ENCODE measurements at places on chromosomes 3 and 15.
A peak's percentile ranks its signal among the peaks of the same experiment; 100 is the strongest.

DNA sequence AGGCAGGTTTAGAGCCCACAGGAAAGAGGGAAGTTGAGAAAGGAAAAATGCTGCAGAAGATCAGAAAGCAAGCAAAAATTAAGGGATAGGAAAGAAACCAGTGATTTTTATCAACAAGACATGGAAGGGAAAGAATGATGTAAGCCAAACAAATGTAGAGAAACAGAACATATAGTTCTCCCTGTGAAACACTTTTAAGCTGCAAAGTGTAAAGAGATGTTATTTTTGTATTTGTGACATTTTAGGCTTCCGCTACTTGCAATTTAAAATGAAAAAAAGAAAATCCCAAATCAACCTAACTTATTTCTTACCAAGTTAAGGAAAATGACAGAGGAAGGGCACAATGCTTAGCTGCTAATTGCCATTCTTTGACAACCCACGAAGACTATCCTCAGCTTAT, 111.6 kb downstream of the PDCD6IP start:
- DNase-seq, result no peak

GRCh38 chr3:190172751-190173150, 52.1 kb upstream of the P3H2 start:
- DNase-seq, result no peak

- DNase-seq, result no peak
Measured at GRCh38 chr3:59407425-59407824, 357.6 kb upstream of the CFAP20DC start.

DNA sequence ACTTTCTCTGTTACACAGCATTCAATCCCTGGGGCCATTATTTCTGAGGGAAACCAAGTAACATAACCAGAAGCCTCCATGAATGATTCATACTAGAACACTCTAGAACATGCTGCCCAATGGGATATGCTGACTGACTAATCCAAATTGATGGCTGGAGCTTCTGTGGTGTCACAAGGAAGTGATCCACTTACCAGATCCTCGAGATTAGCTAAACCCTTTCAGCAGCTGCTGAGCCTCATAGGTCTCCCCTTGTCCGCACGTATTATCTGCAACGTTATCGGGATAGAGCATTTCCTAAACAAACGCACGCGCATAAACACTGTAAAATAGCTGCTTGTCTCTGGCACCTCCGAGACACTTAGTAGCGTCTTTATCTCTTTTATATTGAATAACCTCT, 61.2 kb upstream of the PROK2 start:
- DNase-seq, result no peak

DNA sequence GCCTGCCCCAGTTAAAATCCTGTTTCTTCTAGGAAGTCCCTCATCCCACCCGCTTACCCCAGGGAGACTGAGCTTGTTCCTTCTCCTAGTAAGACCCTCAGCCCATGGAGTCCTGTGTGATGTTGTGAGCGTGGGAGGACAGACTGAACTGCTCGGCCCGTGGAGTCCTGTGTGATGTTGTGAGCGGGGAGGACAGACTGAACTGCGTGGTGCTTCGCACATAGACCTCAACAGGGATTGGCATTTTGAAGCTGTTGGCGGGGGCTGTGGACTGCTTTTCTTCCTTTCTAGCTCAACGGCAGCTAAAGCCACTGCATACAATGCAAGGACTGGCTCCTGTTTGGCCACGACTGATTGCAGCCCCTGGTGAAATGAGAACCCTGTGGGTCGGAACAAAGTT, 1.6 kb upstream of the SPTBN5 start:
- no peak for DNase-seq

DNA sequence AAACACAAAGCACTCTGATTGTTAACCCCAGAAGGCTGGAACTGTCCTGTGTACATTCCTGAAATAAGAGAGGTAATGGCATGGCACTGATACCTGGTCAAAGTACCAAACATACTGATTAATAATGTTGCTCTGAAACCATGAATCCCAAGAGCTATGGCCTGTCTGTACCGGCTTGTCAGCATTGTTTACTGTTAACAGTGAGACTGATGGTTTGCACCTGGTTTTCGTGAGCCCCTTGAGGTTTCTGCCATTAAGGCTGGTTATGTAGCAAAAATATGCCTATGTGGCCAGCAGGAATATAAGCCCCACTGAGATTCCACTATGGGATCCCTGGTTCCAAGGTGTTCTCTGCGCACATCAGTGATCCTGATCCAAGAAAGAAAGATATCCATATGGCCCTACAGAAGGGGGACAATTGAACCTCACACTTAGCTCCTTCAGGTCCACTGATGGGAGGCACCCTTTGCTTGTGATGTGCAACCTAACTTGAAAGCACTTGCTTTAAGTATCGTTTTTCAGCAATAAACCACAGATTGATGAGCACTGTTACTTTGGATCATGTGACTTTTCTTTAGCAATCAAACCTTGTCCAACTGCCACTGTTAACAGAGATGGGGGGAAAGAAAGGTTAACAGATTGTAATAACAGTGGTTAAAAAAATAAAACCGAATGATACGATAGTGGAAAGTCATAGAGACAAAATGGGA, 65.2 kb downstream of the TBL1XR1 start:
- no peak for DNase-seq

- DNase-seq, result no peak
Measured at GRCh38 chr15:27454281-27455075, 483.5 kb downstream of the GABRG3 start.

- DNase-seq, result no peak
Measured at GRCh38 chr15:91698241-91698640, 155.3 kb upstream of the SLCO3A1 start.

- no peak for DNase-seq
Measured at GRCh38 chr15:85037641-85038040, 56.0 kb downstream of the PDE8A start.

GRCh38 chr15:39846108-39846507, 63.5 kb upstream of the FSIP1 start:
- no peak for DNase-seq

DNA sequence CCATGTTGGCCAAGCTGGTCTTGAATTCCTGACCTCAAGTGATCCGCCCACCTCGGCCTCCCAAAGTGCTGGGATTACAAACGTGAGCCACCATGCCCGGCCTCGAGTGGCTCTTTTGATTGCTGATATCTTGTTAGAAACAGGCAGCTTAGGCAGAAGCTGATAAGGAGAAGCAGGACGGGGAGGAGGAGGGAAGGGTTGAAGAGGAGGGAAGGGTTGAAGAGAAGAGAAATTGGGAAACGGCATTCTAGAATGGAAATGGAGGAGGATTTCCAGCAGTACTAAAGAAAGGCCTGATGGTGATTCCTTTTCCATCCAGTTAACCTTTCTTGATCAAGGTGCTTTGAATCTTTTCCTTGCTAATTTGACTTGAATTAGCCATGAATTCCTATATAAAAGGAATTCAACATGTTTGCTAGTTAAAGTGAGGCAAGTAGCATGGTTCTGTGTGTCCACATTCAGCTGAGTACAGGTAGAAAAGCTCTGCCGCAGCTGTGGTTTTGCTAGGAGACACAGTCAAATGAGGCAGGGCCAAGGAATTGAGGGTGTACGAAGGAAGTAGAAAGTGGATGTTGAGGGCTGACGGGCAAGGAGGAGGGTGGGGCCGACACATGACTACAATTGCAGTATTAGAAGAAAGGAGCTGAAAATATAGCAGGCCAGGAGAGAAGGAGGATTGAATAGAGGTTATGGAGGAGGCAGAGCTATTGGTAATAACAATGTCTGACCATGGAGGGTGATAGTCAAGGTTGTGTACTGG, 27.2 kb upstream of the ATP1B3 start:
- DNase-seq, result peak; percentile 97

DNA sequence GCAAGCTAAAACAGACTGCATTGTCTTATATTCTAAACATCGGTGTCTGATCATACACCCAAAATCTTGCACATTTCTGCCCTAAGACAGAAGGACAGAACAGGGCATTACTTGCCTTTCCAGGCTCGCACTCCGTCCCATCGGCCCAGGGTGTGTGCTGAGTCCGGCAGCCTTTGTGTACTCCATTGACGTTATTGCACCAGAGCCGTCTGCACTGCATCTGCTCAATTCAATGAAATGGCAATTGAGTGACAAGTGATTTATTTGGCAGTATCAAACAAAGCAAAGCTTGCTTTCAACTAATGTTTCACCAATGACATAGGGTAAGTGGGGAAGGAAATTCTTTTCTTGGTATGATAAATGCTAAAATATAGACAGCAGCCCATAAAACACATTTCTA, 40.0 kb downstream of the ADAMTS9 start:
- no peak for DNase-seq

DNA sequence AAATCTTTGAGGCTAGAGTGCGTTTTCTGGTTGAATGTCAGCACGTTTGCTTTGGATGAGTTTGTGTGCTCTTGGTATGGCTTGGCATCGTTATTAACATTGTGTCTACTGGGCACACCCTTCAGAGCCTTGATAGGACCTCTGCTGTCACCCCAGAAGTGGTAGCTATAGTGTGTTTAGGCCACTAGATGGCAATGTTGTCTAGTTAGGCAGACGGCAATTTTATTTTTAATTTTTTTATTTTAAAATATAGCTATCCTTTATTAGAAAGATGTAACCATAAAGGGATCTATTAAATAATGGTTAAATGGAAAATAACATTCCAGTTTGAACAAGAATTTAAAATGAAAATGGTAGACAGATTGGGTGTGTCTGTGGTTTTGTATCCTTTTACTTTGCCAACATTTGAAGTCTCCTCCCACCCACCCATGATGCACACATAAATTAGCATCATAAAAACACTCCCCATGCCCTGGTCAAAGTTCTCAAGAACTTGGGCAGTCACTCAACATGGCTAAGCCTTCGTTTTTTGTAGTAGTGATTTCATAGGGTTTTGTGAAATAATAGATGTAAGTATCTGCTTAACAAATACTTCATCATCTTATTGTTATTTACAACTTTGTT, 200.7 kb downstream of the KCNH8 start:
- peak; percentile 61 for DNase-seq

DNA sequence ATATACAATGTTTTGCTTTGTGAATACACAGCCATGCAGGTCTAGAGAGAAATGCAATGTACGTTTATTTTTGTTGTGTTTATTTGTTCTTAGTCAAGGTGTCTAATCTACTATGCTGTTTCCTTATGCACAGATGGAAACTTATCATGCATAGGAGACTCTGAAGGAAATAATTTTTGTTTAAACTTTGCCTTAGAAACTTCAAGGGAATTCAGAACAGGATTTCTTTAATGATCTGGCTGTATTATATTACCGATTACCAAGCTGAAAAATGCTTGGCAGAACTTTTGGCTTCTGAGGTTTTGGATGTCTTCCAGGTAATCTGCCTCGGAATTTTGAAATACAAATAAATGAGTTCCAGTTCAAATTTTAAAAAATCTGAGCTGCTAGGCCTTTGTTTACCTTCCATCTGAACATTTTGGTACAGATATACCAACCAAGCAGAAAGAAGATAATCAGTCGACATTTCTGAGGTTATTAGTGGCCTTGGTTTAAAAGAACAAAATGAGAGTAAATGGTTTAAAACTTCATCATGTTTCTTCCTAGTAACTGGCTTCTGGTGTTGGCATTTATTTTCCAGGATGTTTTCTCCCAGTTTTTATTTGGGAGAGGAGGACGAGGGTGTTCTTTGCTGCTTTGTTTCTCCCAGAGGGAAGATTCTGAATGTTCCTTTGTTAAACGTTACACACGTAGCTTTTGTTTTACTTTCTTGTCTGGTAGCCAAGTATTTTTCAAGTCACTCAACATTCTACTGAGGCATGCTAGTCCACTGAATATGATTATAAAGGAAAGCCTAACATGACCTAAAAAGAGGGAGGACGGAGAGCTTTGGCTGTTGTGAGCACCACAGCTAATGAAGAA, 421.8 kb upstream of the TBL1XR1 start:
- DNase-seq, result no peak

DNA sequence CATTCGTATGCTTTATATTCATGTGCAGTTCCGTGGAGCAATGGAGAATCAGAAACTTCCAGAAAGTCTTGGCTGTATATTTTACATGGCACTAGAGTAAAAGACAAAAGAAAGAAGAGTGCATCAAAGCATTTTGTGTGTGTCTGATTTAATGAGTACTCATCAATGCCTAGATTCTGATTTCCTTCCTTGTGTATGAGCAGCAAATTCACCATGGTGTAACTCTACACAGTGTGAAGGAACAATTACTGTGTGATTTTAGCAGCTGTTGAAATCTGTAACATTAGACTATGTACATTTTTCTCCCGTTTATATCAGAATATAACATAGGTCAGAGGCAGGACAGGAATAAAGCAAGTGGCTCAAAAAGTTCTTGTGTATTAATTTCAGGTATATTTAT, 102.0 kb upstream of the TSC22D2 start:
- DNase-seq, result no peak

GRCh38 chr15:69497667-69498066, 45.0 kb downstream of the RPLP1 start:
- DNase-seq, result no peak

DNA sequence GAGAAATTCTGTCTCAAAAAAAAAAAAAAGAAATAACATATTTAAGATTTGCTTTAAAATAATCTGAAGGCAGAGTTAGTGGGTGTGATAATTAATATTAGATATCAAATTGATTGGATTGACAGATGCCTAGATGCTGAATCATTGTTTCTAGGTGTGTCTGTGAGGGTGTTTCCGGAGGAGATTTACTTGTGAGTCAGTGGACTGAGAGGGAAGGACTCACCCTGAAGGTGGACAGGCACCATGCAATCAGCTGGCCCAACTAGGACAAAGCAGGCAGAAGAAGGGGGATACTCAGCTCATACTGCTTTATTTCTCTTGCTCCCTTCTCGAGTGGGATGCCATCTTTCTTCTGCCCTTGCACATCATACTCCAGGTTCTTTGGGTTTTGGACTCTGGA, 16.7 kb upstream of the RPL24 start:
- DNase-seq, result no peak

- DNase-seq, result no peak
Measured at GRCh38 chr3:4531478-4532025, 38.4 kb downstream of the ITPR1 start.

- DNase-seq, result no peak
Measured at GRCh38 chr15:81242778-81243177, 46.1 kb downstream of the IL16 start.

DNA sequence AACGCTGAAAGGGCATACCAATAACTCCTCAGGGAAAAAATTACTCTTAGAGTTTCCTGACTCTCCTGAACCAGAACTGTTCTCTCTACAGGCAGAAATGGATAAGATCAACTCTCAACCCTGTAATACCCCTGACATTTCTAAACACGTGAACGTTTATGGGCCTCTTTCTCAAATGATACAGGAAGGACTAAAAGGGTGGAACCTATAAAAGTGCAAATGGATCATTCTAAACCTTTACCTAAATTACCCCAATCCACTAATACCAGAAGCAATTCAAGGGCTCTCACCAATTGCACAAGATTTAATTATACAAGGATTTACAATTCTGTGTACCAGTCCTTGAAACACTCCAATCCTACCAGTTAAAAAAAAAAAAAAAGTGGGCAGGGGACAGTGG, 98.0 kb upstream of the FAM174B start:
- no peak for DNase-seq

DNA sequence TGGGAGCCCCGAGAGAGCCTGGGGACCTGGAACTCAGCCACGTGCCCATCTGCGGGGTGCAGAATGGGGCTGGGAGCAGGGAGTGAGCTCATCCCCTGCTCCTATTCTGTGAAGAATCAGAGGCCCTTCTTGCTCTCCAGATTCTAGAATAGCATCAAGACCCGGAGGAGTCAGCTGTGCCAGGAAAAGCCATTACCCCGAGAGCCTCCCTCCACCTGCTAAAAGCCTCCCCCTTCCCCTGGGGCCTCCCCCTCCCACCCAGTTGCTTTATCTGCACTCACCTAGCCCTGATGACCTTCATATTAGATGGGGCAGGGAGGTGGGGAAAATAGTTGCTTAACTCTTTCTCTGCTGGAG, 23.1 kb downstream of the CCDC33 start:
- DNase-seq, result no peak
